Spinal cord (tissue), 10 donors: ENCODE measurements at places on chromosomes 6 and 20.

DNA sequence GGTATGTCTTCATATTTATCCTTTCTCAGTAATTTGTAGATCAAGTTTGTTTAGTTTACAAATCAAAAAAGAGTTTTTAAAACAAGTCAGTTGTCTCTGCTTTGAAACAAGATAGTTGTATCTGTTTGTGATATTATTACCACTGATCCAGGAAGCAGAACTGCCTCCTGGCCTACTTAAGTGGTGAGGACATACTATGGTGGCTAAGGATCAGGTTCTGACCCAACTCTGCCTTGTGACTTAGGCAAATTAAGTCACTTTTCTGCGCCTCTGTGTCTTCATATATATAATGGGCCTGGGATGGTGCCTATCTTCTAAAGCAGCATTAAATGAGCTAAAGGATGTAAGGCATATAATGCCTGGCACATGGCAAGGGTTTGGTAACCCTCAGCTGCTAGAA lies 8.7 kb downstream of the ANKS1A start:
- no peak for DNase-seq

DNA sequence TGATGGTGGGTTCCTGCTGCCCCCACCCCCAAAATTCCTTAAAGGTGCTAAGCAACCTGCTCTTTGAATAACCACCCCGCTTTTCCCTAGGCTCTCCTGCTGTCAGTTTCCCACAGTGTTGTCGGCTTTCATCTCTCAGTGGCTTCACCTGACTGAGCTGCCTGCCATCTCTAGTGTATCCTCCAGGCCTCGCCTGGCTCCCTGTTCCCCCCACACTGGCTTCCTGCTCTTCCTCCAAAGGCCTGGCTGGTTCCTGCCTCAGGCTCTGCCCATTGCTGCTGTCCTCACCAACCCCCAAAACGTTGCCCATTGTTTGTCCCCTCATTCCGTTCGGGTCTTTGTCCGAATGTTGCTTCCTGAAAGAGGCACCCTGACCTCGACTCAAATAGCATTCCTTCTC lies 93.8 kb upstream of the POPDC3 start:
- DNase-seq: no peak

GRCh38 chr20:49001741-49002140 lies 44.4 kb upstream of the CSE1L start:
- DNase-seq: no peak

DNA sequence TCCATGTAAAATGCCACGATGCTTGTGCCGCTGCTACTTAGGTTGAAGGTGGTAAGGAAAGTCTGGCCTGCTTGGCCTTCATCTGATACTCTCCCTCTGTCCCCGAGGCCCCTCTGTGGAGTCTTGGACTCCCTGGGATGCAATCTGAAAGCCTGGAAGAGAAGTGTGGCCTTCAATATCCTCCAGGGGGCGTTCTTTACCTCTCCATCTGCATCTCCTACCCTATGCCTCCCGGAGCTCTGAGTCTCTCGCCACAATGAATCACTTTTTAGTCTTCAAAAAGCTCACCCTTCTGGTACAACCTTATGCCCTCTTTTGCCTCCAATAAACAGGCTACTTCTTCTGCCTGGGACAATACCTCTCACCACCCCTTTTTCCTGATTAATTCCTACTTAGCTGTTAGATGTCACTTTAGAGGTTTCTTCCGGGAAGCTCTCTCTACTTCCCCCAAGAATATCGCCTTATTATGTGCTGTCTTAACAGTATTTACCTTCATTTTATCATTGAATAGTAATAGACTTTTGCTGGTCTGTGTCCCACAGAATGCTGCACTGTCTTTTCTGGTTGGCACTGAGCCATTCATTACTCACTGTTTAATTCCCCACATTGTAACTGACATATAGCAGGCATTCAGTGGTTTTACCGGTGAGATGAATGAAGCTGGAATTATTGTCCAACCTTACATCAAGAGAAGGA lies 13.9 kb upstream of the ATG5 start:
- peak; percentile 72 for DNase-seq

- DNase-seq: peak; percentile 5
Measured at GRCh38 chr6:81480139-81480538, 272.3 kb downstream of the TENT5A start.

- DNase-seq: no peak
Measured at GRCh38 chr6:52221302-52221701, 23.0 kb downstream of the IL17F start.

DNA sequence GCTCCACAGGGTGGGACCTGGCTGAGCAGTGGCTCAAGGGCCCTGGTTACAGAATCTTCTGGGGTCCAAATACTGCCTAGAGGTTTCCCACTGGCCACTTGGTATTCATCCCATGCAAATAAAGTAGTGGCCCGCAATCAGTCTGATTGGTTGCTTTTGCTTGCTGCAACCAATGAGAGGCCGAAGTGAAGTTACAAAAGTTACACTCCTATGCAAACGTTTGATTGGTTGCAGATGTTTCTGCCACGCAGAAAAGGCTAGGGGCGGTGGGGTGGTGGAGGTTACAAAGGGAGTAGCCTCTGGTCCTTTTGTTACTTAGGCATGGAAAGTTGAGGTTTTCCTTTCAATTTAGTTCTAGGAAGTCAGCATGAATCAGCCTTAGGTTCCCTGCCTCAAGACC lies 3.6 kb upstream of the NHLRC1 start:
- no peak for DNase-seq

DNA sequence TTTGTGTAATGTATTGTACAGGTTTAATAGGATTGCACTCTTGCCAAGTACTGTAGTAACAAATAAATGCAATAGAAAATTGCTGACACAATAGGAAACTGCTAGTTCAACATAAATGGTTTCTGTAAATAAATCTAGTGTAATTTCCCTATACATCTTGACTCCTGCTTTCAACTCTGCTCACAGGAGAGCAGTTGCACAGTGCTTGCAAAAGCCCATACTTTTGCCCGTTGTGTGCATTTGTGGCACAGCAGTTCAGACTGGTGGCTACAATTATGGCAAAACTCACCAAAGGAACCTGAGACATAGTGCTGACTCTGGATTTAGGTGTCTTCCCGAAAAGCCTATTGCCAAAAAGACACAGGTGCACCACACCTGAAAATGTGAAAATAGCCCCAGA lies 953.3 kb upstream of the SLC35B3 start:
- no peak for DNase-seq

GRCh38 chr6:108687921-108688320 lies 127.2 kb downstream of the FOXO3 start:
- no peak for DNase-seq

DNA sequence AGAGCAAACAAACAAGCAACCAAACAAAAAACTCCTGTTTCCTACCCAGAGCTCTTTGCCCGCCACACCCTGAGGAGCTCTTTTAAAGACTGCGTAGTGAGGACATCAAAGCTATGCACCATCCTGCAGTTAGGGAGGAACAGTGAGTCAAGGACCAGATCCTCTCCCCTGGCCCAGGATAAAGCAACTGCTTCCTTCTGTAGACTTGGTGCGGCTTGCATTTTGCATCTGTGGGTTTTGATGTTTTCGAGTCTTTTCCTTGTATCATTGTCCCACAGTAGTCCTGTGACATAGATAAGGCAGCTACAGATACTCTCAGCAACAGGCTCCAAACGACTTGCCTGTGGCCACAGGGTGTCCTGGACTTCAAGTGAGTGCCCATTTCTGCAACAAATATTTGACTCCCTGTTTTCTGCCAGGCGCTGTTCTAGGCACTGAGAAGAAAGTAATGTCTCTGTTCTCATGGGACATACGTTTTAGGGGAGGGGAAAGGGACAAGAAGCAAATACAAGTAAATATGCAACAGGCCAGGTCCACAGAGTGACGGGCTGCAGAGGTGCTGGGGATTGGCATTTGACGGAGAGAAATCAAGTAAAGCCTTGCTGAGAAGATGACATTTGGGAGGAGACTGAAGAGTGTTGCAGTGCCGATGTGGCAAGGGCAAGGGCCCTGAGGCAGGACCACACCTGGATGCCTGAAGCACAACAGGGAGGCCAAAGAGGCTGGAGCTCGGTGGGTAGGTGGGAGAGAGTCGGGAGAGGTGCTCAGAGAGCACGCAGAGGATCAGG lies 35.9 kb upstream of the MAP3K4 start:
- DNase-seq: no peak

GRCh38 chr6:20811109-20811761 lies 277.0 kb downstream of the CDKAL1 start:
- DNase-seq: no peak

- peak; percentile 69 for DNase-seq
Measured at GRCh38 chr20:56348305-56348693, 10.5 kb upstream of the FAM210B start.

GRCh38 chr6:111750753-111751673 lies 122.2 kb downstream of the FYN start:
- no peak for DNase-seq
